ENCODE measurements at places on chromosomes 1 and 21.

DNA sequence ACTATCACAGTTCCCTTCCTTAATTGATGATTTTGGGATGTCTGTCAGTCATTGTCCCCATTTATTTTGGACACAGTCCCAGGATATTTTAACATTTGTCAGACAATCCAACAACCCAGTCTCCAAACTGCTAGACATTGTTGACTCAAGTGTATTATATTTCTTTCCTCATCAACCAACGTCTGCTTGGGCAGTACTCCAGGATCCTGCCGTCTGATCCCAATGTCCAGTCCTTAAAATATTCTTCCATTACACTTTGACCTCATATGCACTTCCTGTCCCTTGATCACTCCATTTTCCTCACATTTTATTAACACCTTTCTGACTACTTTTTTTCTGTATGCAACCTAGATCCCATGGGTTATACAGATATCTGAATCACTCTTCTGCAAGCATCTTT is 39.8 kb upstream of the KIAA0040 start:
- no peak for DNase-seq

DNA sequence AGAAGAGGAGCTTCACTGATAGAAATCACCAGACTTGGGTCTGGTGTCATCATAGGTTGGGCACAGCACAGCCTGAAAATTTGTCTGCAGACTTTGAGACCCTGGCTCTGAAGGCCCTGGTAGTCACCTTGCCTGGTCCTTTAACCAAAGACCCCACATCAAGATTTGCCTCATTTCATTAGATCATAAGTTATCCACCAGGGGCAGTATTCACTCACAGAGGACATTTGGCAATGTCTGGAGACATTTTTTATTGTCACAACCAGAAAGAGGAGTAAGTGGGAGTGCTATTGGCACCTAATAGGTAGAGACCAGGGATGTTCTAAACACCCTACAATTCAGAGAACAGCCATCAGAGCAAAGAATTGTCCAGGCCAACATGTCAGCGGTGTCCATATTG is 22.1 kb upstream of the PAX7 start:
- no peak for DNase-seq

- no peak for DNase-seq
Observed at GRCh38 chr1:91784191-91784590, 101.8 kb downstream of the TGFBR3 start.

DNA sequence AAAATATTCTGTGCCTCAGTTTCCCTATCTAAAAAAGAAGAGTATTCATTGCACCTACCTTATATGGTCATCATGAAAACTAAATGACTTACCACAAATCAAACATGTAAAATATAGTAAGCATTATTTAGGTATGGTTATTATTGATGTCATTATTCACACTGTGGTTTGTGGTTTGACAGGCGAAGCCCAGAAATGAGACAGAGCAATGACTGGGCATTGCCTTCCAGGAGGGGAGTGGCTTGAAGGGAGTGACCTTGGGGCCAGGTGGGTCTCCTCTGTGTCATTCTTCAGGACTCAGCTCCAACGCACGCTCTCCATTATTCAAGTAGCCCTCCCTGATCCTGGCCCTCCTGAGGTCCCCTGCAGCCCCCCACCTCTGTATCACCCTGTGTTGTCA is 133.7 kb downstream of the DMRTA2 start:
- no peak for DNase-seq

- no peak for DNase-seq
Observed at GRCh38 chr1:2289607-2290006, 61.5 kb downstream of the SKI start.
